ENCODE measurements at places on chromosomes 3 and 15. TPM values are rescaled to one million over a fixed set of nuclear protein-coding genes. Genes with fewer than 3 reads are reported as not detected.

SYNPR gene
- 0.54 TPM for total RNA-seq

GASK1A gene
- total RNA-seq, result 7.9 TPM

PP2D1 gene
- not detected for total RNA-seq

GRCh38 chr15:82043130-82043673 is 2.6 kb downstream of the MEX3B start:
- no peak for DNase-seq

- DNase-seq, result no peak
Observed at GRCh38 chr3:42515391-42515916, 13.0 kb downstream of the VIPR1 start.

DNA sequence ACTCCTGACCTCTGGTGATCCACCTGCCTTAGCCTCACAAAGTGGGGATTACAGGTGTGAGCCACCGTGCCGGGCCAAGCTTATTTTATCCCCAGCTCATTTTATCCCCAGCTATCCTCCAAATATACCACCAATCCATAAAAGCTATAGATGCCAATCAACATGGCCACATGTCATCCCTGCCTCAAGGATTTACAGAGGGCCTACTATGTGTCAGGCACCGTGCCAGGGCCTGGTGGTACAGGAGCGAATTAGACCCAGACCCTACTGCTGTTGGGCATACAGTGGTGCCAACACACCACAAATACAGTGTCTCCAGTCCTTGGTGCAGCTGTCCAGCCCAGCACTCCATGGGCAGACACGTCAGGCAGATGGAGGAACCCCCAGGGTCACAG is 73.4 kb downstream of the SCN5A start:
- DNase-seq, result no peak

DNA sequence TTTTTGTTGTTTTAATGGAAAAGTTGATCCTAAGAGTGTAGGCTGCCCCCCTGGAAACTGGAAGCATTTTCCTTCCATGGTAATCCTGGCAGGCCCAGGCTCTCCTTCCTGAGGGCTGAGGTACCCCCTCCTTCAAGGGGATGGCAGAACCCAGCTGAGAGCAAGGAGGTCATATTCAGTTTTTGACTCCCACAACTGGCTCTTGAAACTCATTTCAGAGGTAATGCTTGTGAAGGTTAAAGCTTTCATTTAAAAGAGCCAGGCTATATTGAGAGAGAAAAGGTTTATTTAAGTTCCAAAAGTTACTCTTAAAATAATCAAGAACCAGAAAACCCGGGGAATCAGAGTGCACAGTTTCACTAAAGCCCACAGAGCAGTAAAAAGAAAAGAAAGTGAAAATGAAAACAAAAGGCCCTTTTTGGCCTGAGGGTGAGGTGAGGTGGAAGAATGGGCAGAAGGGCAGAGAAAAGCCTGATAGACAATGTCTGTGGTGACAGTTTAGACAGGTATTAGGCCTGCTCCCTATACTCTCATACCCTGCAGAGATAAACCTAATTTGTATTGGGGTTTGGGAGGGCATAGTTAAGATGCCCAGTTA is 47.0 kb upstream of the RBP1 start:
- DNase-seq, result no peak

GRCh38 chr15:40436116-40436891 is 4.4 kb upstream of the BAHD1 start:
- DNase-seq, result peak; percentile 77

DNA sequence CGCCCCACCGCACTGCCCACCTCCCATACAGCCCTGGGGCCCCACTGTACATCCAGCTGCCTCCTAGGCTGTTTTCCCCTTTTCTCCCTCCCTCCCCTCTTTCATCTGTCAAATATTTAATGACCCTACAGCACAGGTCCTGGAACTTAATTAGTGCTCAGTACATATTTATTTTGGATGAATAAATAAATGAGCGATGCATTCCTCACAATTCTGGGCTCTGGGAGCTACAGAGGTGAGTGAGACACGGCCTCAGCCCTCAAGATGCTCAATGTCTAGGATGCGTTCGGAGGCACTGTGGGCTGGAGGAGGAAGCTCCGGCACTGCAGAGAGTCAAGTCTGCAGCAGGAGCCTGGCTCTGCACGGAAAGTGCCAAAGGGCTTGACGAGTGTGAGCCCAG is 175.0 kb downstream of the FAM43A start:
- no peak for DNase-seq

DNA sequence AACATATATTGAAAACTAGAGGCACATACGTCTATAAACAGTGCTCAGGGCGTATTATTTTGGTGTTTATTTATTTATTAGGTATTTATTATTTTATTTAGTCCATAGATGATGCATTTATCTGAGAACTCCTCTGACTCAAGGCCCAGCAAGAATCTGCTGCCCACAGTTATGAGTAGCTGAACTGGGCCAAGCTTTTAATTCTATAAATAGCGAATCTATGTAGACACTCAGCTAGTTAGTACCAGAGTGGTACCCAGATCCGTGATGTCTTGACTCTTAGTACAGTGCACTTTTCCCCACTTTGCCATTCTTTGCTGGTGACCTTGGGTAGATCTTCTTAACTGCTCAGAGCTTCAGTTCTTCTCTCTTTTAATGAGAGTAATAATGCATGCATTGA is 370.4 kb upstream of the TPRG1 start:
- no peak for DNase-seq

DNA sequence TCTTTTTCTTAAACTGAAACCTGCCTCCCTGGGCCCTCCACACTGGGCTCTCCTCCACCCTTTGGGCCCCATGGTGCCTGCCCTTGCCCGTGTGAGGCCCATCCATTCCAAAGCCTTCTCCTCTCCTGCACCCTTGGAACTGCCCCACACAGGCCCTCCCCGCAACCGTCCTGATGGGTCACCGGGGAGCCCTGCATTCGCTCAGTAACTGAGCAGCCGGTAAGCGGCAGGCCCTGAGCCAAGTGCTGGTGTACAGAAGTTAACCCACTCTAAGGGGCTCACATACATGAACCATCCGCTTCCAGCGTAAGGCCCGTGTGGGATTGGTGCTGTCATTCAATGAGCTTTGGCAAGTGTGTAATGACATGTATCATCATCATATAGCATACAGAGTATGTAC is 5.4 kb upstream of the LRRC15 start:
- no peak for DNase-seq

Measured in H1 (cell line).